ENCODE measurements at places on chromosomes 5 and 9. TPM values are rescaled to one million over a fixed set of nuclear protein-coding genes. Genes with fewer than 3 reads are reported as not detected.

Gene LHX6
- 13.4 TPM for total RNA-seq

Gene CCDC192
- not detected for total RNA-seq

Gene MAP3K1
- 10.7 TPM for total RNA-seq

Gene AGXT2
- total RNA-seq, result not detected

Gene ACTBL2
- not detected for total RNA-seq

Gene SPATA6L
- total RNA-seq, result not detected

Gene SHISAL2B
- not detected for total RNA-seq

Gene DMRTA1
- not detected for total RNA-seq

Gene CDKN2B-AS1
- not detected for total RNA-seq

Gene MZB1
- total RNA-seq, result 0.31 TPM

Gene PHAX
- total RNA-seq, result 25.8 TPM

Gene OBP2B
- not detected for total RNA-seq

Gene TSSK1B
- not detected for total RNA-seq

Gene NKD2
- total RNA-seq, result 0.38 TPM

Gene MSH3
- total RNA-seq, result 14.3 TPM

Gene RFESD
- 129 TPM for total RNA-seq

Gene SPATA31E1
- total RNA-seq, result not detected

Gene ZNF879
- 0.63 TPM for total RNA-seq

Gene SNCAIP
- not detected for total RNA-seq

Gene LCN15
- total RNA-seq, result not detected

Gene PLAA
- total RNA-seq, result 17.9 TPM

Gene CCL21
- not detected for total RNA-seq

Gene PRUNE2
- 0.07 TPM for total RNA-seq

Gene ZNG1F
- 7.4 TPM for total RNA-seq

Gene SLC24A2
- 0.31 TPM for total RNA-seq

Gene ZNF189
- 8.5 TPM for total RNA-seq

Gene IGFBPL1
- total RNA-seq, result not detected

Gene GPX3
- 0.86 TPM for total RNA-seq

Gene GFI1B
- total RNA-seq, result 73.4 TPM

Gene QRFP
- not detected for total RNA-seq

Gene TSLP
- 1.3 TPM for total RNA-seq

Gene INSL4
- not detected for total RNA-seq

Gene ADAMTS6
- 3.1 TPM for total RNA-seq

Gene CDH10
- total RNA-seq, result not detected

Gene EPB41L4A
- total RNA-seq, result 0.35 TPM

Gene LMX1B
- not detected for total RNA-seq

Gene GCNT4
- 0.02 TPM for total RNA-seq

Gene FOXI1
- total RNA-seq, result not detected

Gene FGF10
- not detected for total RNA-seq

Gene MARCHF3
- total RNA-seq, result 23.5 TPM

Gene RIGI
- total RNA-seq, result 0.49 TPM

Gene FOXD4L6
- not detected for total RNA-seq

Gene NREP
- total RNA-seq, result 0.42 TPM

Gene CRHBP
- not detected for total RNA-seq

Gene HBEGF
- 0.98 TPM for total RNA-seq

Gene GABRA1
- not detected for total RNA-seq

Gene SLC4A9
- total RNA-seq, result not detected

Gene PFN3
- total RNA-seq, result not detected

Gene HAPLN1
- not detected for total RNA-seq
